ENCODE measurements at places on chromosomes 6 and 20.
A peak's percentile ranks its signal among the peaks of the same experiment; 100 is the strongest.

DNA sequence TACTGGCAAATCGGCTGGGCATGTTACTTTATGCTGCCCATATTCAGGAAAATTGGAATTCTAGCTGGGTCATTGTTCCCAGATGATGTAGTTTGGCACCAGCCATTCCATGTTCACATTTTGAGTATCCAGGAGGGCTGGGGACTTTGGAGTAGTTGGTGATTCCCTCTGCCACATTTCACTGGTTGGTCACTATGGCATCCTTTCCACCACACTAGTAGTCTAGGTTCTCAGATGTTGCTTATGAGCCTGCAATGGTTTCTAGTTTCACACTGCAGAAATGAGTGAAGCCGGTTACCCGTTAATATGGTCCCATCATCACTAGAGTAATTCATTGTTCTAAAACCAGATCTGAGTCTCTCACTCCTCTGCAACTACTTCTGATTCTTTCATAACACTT, 4.6 kb downstream of the PTPN1 start:
- DNase-seq, result no peak

DNA sequence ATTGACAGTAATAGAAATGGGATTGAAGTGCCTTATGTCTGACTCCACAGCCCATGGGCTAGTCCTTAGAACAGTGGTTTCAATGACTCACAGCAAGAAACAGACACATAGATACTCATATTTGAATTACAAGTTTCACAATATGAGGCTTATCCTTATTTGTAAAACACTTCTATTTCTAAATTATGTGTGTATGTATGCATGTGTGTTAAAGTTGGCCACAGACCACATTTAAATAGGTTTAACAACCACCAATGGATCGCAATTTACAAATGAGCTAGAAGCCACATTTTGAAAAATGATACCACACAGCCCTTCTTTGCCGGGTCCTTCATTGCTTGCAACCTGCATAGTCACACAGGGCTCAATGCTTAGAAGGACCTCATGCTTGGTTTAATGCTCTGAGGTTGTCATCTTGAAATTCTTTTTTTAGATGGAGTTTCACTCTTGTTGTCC, 157.8 kb upstream of the PREP start:
- DNase-seq, result no peak

GRCh38 chr6:159800141-159800865, at the start of gene PNLDC1:
TSS of gene PNLDC1 (plus strand) at chr6:159800276. CDS start at chr6:159800308, 32 bp downstream.
- no peak for DNase-seq

DNA sequence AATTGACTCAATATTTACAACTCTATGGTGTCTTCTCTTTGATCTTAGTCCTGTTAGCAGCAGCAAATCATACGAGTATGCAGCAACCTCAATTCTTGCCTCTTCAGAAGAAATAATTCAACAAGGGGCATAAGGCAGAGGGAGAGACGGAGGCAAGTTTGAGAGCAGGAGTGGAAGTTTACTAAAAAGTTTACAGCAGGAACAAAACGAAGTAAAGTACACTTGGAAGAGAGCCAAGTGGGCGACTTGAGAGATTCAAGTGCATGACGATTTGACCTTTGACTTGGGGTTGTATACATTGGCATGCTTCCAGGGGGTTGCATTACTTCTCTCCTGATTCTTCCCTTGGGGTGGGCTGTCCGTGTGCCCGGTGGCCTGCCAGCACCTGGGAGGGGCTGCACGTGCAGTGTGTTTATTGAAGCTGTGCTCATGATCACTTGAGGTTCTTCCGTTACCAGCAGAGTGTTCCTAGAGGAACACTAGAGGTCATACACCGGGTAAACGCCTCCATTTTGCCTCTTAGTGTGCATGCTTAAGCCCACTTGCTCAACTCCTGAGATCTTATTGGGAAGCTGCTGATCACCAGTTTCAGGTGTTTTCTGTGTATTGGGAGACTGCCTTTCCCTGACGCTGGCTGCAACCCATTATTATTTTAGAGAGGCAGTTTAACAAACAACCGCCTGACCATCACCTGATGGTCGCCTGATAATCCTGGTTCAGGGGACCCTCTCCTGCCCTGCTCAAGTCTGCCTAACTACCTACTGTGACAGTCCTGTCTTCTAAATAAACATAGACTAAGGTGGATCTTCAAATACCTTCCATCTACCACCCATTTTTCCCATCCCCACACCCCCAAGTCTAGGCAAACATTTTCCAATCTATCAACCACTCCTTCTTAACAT, 172.4 kb upstream of the MYLIP start:
- no peak for DNase-seq

DNA sequence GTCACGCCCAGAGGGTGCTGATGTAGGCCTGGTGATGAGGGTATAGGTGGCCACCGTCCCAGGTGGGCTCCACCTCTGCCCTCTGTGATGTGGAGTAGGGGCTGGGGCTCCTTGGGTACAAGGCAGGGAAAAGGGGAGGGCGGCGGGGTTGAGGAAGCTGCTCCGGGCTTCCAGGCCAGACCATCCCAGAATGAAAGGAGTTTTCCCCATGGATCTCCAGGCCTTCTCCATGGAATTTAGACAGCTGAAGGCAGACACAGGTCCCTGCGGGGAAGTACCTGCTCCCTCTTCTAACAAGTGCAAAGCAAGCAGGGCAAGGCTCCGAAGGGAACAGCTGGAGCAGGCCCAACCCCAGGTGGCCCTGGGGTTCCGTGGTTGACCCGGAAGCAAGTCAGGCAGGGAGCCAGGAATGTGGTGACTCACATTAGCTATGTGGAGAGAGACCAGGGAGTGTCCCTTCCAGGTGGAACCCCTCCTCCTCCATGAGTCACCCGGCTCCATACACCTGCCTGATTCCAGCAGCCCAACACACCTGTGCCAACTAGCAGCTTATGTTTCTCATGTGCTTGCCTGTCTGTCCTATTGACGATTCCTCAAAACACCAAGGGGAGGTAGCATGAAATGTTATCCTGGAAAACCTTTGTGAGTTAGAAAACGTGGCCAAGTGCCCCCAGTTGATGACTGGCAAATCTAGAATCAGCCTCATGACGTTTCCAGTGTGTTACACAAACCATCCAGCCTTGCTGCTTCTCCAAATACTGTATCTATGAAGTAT, 59.7 kb upstream of the SNX9 start:
- no peak for DNase-seq

DNA sequence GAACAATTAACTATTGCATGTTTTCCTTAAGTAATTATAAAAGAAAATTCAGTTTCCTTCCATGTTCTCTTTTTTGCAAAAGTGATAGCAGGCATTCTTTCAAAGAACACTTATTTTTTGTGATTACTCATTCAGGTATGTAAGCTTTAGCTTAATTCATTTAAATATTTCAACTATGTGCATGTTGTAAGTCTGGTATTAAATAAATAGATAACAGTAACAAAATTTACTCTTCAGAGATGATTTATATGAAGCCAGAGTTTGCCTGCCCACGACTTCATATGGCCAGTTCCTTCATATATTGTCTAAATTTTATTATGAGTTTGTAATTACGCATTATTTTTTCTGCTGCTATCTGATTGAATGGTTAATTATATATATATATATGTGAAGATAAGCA, 110.9 kb downstream of the ADGRG6 start:
- no peak for DNase-seq

GRCh38 chr6:138035070-138035469, 72.1 kb downstream of the PERP start:
- DNase-seq, result no peak

DNA sequence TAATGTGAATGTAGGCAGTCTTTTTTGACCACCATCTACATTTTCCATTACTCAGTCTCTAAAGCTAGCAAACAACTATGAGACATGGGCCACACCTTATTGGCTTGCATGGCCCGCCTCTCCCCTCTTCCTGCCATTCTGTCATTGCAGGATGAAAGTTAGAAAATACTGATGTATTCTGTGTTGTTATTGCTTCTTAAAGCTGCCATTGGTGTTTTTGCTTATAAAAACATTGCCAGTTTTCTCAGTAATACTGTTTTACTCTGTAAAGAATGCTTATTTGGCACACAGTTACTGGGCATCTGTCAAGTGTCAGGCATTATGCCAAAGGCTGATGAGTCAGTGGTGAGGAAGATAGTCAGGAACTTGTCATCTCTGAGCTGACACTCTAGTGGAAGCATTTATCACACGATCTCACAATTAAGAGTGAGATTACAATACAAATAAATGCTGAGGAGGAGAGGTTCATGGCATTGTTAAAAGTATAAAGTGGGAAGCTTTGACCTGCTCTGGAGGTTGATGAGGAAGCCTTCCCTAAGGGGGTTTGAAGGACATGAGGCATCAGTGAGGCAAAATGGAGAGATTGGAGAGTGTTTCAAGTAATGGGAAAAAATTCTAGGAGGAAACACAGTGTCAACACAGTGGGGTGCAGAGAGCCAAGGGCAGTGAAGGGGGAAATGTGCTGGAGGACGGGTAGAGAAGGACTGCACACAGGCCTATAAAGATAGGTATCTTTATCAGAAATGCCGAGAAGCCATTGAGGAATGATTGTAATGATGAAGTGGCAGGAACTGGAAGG, 14.7 kb downstream of the KLHL32 start:
- no peak for DNase-seq

DNA sequence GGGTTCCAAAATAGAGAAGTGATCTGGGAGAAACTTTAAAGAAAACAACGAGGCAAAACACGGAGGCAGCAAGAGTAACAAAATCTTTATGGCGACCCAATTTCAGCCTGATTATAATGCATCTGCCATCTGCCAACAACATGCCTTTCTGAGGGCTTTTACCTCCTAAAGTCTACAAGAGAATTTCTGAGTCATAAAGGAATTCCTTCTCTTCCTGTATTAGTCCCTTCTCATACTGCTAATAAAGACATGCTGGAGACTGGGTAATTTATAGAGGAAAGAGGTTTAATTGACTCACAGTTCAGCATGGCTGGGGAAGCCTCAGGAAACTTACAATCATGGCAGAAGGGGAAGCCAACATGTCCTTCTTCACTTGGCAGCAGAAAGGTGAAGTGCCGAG, 226.6 kb downstream of the HACE1 start:
- no peak for DNase-seq

DNA sequence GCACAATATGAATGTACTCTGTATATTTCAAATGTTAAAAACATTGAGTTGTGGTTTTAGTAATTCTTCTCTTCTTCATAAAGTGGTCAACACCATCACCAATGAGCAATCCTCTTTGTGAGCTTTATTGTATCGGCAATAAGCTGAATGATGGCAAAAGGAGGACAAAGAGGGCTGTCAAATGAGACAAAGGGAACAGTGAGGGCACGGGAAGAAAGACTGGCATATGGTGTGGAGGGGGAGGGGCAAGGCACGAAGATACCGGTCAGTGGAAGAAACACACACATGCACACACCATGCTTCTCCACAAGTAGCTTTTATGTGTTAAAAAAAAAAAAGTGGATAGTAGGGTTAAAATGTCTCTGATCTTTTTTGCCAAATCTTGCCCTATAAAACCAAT, 506.8 kb upstream of the CITED2 start:
- DNase-seq, result no peak

DNA sequence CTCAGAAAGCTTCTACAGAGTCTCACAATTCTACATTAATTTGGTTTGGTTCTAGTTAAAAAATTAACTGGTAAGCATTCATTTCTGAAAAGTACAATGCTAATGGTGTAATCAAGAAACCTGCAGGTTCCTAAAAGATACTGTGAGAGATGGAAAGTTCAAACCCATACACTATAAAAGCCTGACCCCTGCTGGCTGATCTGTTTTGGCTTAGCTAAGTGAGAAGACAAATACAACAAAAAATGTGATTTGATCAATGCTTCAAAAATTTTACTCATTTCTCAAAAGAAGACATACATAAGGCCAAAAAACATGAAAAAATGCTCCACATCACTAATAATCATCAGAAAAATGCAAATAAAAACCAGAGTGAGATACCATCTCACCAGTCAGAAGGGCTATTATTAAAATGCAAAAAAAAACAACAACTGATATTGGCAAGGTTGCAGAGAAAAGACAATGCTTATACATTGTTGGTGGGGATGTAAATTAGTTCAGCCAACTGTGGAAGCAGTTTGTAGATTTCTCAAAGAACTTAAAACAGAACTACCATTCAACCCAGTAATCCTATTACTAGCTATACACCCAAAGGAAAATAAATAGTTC, 102.8 kb downstream of the MOXD1 start:
- DNase-seq, result no peak

DNA sequence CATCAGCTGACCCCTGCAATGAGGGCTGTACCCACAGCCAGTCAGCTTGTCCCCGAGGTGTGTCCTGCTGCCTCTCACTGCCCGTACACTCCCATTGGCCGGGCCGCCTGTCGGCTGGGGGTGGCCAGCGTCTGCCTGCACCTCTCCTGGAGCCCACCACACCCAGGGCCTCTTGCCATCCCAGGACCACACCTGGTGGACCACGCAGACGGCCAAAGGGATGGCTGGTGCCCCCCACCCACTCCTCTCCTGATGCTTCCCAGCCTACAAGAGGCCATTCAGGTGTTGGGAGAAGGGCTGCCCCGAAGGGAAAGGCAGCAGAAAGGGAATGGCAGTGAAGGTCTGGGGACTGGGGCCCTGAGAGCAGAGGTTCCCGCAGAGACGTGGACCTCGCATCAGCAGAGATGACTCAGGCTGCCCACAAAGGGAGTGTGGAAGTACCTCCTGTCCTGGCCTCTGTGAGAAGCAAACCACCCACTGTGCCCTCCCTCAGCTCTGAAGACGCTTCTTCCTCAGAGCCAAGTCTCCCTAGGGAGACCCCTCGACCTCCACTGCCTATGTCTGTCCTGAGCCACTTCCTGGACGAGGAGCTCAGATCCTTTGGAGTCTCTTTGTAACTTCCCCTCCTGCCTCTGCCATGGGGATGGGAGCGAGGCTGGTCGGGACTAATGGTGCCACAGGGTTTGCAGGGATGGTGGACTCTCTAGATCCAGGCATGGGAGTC, 60.9 kb downstream of the PYGB start:
- no peak for DNase-seq

GRCh38 chr20:10443936-10444335, 8.8 kb downstream of the SLX4IP start:
- no peak for DNase-seq

GRCh38 chr6:43107344-43108062, 31.4 kb downstream of the PTK7 start:
- DNase-seq, result peak; percentile 74

GRCh38 chr6:112761740-112762139, 414.6 kb downstream of the RFPL4B start:
- no peak for DNase-seq

Data from NCI-H2227 treated with DMSO at 0.1 percent for 48 hours (cell line).